Left colon (tissue), 2 donors: ENCODE measurements at places on chromosomes 7 and 10. TPM values are rescaled to one million over a fixed set of nuclear protein-coding genes. Genes with fewer than 3 reads are reported as not detected.

GRCh38 chr10:12892924-12893323, 108.6 kb downstream of the CCDC3 start:
- DNase-seq = no peak

GRCh38 chr7:44122529-44122928, 819 bp downstream of the POLD2 start:
- no peak for DNase-seq

DNA sequence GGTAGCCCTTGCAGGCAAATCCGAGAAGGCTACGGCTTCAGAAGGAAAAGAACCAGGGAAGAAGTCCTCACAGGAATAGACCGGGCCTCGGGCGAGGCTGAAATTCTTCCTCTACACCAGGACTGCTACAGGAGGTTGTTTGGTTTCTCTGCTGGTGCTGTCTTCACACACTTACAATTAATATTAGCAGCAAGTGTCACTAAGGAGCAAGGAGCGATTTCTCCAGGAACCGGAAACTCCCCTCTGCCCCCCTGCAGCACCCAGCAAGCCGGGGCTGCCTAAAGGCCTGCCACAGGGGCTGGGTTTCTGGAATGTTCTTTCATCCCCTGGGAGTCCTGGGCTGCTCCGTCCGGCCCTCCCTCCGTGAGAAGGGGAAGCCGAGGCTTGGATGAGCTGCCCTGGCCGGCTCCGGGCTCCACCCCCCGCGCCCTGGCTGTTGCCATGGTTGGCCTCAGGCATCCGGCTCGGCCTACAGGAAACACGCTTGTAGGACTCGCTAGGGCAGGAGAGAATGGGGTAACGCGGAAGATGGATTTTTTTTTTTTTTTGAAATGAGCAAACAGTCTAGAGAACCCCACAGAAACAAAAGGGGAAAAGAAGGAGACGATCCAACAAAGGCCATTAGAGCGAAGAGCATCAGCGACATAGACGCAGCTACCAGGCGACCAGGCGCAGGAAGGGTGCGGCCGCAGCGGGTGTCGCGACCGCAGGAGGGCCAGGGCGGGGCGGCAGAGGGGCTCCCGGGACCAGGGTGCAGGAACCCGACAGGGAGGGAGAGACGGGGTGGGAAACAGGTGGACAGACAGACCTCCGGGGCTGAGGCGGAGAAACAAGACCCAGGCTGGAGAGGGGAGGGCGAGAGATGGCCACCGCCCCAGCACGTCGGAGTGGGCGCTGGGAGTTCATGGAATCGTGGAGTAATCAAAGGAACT, 33.0 kb downstream of the EN2 start:
- DNase-seq = peak; percentile 62

LRGUK gene
- total RNA-seq = 0.36 TPM

- DNase-seq = no peak
Observed at GRCh38 chr10:99981581-99982199, 28.1 kb downstream of the DNMBP start.
